ENCODE measurements at places on chromosomes 3 and 15.

- DNase-seq = no peak
Measured at GRCh38 chr3:150275941-150276340, 132.2 kb upstream of the TSC22D2 start.

- DNase-seq = no peak
Measured at GRCh38 chr3:128152419-128153155, 694 bp upstream of the EEFSEC start.

- DNase-seq = no peak
Measured at GRCh38 chr3:12948891-12949711, 107.7 kb upstream of the RPL32 start.

GRCh38 chr3:9912294-9912935 lies 4.5 kb upstream of the IL17RC start:
- DNase-seq = no peak

DNA sequence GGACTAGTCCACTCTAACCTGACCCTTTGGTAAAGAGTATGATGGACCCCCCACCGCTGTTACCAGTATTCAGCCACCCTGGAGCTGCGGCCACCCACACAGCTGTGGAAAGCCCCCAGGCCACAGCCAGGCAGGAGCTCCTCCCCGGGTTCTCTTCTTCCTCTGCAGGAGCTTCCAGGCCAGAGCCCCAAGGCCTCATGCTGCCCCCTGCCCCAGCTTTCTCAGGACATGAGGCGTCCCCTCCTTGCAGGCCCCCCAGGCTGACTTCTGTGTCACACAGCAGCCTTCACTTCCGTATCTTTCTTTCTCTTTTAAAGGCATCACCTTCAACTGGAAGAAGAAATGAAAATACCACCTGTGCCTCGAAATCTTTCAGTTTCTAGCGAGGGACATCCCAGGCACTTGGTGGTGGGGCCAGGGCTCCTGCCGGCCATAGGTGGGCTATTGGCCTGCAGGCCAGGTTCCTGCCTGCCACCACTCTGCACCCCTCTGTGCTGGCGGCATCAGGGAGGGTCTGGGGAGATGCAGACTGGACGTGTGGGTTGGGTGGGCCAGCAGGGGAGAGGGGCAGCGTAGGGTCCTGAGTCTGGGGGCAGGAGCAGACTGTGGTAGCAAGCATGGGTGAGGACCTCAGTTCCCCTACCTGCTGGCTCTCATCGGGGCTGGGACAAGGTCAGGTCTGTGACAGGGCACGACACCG lies 19.9 kb downstream of the KLF13 start:
- DNase-seq = no peak

GRCh38 chr3:112579232-112579631 lies 17.4 kb downstream of the SLC35A5 start:
- no peak for DNase-seq

Data from GOT3 (cell line).